ENCODE measurements at places on chromosomes 3 and 15.

- DNase-seq, result no peak
Measured at GRCh38 chr3:15273227-15273626, 59.2 kb downstream of the SH3BP5 start.

DNA sequence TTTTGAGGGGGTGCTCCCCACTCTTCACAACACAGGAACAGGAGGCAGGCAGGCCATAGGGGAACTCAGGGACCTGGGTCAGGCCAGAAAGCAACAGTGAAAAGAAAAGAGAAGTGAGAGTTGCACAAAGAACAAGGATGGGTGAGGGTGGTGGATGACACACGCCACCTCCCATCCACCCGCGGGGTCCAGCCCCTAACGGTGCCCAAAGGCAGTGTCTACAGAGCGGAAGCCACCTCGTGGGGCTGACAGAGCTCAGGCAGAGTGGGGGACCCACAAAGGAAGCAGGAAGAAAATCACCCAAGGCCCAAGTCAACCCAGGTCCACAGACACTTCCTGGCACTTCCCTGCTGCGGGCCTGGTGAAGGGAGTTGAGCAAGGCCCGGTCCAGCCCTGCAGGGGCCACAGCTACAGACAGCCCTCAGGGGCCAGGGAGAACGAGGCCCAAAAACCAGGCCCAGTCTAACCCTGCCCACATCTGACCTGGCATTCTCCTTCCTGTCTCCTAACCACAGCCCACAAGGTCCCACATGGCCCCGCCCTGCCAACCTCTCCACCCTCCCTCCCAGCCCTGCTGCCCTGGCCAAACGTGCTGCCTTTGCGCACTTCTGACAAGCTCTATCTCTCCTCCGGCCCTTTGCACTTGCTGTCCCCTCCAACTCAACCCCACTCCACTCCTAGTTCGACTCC, 5.9 kb downstream of the NUP210 start:
- no peak for DNase-seq

DNA sequence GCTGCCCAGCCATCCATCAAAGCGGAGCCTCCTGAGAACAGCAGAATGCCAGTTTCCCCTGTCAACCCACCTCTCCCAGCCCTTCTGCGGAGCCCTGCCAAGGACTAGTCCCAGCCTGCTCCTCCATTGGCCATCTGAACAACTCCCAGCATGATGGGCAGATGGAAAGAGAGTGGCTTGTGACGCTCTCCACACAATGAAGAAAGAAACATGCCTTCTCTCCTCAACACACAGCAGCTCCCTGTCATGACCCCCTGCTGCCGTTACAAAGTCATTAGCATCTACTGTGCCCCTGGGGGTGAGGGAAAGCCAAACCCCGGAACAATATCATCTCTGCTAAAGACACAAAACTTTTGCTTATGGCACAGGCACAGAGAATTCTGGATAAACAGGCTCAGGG, 33.6 kb downstream of the MECOM start:
- DNase-seq, result no peak

- no peak for DNase-seq
Measured at GRCh38 chr3:46416811-46417510, 9.9 kb downstream of the CCRL2 start.

- DNase-seq, result no peak
Measured at GRCh38 chr3:29773481-29773880, 492.6 kb downstream of the RBMS3 start.

- no peak for DNase-seq
Measured at GRCh38 chr3:42979044-42979972, at the start of gene GASK1A. Gene GASK1A (plus strand): TSS chr3:42979311. CDS start chr3:42979643, 332 bp downstream.

DNA sequence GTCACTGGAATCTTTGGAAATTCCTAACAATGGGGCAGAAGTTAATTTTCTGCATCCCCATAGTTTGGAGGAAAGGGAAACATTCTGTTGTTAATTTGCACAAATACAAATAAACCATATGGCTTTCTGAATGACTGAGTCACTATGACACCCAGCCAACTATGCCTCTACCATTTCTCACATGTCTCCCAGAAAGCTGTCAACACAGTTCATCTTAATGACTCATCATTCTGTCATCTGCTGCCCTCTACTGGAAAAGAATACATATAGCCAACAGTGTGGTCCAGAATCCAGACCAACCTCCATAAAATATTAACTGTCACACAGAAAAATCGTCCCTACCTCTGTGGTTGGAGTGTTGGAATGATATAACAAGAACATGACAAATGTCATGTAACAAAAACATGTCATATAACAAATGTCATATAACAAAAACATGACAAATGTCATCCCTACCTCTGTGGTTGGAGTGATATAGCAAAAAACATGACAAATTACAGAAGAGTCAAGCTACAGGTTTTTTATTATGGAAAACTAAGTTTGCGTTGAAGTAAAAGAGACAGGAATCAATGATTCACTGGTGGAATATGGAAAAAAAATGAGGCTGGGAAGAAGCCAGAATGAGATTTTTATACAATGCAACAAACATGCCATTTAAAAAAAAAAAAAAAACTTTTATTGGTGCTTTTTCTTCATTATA, 47.7 kb upstream of the GYG1 start:
- no peak for DNase-seq

DNA sequence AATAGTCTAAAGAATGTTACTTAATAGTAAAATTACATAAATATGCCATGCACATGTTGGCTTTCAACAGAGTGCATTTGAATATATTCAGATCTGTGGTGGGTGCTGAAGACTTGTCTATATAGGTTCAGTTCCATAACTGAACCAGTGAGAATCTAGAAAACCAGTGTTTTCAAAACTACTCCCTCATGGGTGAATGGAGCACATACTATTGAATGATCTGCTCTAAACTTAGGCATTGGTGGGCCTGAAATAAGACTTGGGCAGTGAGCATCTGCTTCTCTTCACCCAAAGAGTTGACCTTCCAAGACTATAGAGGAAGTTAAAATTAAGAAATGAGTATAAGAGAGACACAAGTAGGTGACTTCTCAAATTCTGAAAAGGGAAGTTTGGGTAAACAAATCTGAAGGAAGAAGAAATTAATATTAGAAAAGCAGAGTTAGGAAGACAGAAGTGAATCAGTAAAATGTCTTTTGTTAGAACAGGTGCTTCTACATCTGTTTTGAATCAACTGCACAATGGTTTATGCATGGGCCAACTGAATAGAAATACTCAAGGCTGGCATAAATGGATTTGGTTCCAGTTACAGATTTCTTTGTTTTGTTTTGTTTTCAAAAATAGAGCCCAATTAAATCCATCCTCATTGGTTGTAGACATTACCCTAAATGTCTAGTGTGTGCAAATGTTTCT, 19.3 kb downstream of the ALCAM start:
- no peak for DNase-seq

GRCh38 chr15:79352206-79352605, 41.3 kb downstream of the TMED3 start:
- no peak for DNase-seq

- DNase-seq, result no peak
Measured at GRCh38 chr3:151431940-151432339, 28.9 kb downstream of the IGSF10 start.
